Activated naive CD4-positive, alpha-beta T cell treated with anti-CD3 and anti-CD28 coated beads for 36 hours (primary cell): ENCODE measurements at places on chromosomes 11 and 22. TPM values are rescaled to one million over a fixed set of nuclear protein-coding genes. Genes with fewer than 3 reads are reported as not detected.

DNA sequence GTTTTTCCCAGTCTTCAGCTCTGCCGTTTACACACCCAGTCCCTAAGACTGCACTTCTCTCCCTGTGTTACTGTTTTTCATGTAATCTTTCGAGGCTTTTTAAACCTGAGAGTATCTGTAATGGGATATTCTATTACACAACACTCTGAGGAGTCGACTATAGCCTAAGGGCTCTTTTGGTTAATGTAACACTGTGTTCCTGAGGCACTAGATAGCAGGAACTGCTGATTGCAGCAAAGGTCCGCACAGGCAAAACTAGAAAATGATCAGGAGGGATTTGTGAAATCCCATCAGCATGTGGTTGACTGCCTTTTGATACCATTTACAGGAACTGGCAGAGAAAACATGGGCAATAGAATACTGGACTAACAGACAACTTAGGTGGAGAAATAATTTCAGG is 512.3 kb upstream of the RAG2 start:
- no peak overlapping the region for H3K27ac ChIP-seq
- no peak for DNase-seq
- H3K4me1 ChIP-seq: no peaks in the 10 kb centered on the region
- H3K27me3 ChIP-seq: no peaks in the 10 kb centered on the region
- H3K4me3 ChIP-seq: no peak overlapping the region

- H3K4me1 ChIP-seq: peaks cover 13% of the 10 kb centered on the region
- no peaks in the 10 kb centered on the region for H3K27me3 ChIP-seq
Observed at GRCh38 chr22:37571258-37571991, 8.5 kb downstream of the LGALS2 start.

DNA sequence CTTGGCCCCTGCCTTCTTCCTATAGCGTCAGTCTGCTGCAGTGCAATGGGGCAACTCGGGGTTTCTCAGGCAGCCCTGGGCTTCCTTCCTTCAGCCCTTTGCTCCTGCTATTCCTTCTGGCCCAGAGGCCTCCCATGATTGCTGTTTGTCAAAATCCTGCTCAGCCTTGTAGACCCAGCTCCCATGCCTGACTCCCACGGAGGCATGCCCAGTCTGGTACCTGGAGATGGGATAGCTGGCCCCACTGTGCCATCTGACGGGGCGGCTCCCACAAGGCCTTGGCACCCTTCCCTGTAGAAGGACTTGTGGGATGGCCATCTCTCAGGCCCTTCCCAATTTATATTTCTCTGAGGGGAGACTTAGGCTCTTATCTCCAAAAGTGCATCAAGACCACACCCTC is 590 bp upstream of the CD6 start:
- H3K4me3 ChIP-seq: peak overlapping the region; percentile 89
- DNase-seq: no peak
- H3K36me3 ChIP-seq: peaks cover 42% of the 10 kb centered on the region
- H3K27me3 ChIP-seq: no peaks in the 10 kb centered on the region
- H3K4me1 ChIP-seq: peaks cover 15% of the 10 kb centered on the region

DNA sequence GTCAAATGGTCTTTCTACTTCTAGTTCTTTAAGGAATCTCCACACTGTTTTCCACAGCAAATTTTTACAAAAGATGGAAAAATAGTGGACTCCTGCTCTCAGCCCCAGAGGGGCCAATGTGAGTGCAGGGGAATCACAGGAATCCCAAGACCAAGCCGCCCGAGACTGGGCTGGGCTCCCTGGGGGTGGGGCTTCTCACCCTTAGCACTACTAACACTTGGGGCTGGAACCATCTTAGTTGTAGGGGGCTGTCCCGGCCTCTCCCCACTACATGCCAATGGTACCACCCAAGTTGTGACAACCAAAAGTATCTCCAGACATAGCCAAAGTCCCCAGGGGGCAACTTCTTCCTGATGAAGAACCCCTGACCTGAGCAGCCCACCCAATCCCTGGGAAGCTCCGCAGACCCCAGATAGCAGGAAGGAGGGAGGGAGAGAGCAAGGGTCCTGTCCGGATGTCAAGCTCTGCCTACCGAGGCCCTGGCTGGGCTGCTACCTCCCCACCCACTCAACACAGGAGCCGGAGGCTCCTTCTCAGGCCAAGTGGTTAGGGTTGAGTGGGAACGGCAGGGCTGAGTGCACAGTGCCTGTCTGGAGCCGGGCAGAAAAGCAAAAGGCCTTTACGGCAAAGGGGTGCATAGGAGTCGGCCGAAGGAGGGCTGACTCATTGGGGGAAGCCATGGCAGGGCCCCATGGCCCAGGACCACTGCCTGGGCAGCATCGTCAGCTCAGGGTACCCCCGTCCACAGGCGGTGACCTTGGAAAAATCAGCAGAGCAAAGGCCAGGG is 122.5 kb upstream of the FGF3 start:
- H3K4me3 ChIP-seq: no peak overlapping the region
- H3K27me3 ChIP-seq: peaks cover 10% of the 10 kb centered on the region
- no peak for DNase-seq
- H3K27ac ChIP-seq: no peak overlapping the region
- no peaks in the 10 kb centered on the region for H3K4me1 ChIP-seq

- no peaks in the 10 kb centered on the region for H3K36me3 ChIP-seq
- H3K4me3 ChIP-seq: no peak overlapping the region
- H3K27me3 ChIP-seq: peaks cover 20% of the 10 kb centered on the region
- no peak for DNase-seq
- H3K4me1 ChIP-seq: no peaks in the 10 kb centered on the region
- no peak overlapping the region for H3K27ac ChIP-seq
Observed at GRCh38 chr11:5117588-5117987, 20.6 kb downstream of the OR52A5 start.

- peak overlapping the region; percentile 100 for H3K27ac ChIP-seq
- peak overlapping the region; percentile 70 for H3K4me3 ChIP-seq
- H3K27me3 ChIP-seq: no peaks in the 10 kb centered on the region
- peak; percentile 87 for DNase-seq
- H3K4me1 ChIP-seq: peaks cover 93% of the 10 kb centered on the region
- peaks cover 39% of the 10 kb centered on the region for H3K36me3 ChIP-seq
Observed at GRCh38 chr22:20550851-20551744, 43.7 kb downstream of the MED15 start.

GRCh38 chr22:49460091-49460490 is 367.6 kb downstream of the BRD1 start:
- DNase-seq: no peak
- no peaks in the 10 kb centered on the region for H3K4me1 ChIP-seq
- no peak overlapping the region for H3K4me3 ChIP-seq
- H3K27ac ChIP-seq: no peak overlapping the region
- H3K27me3 ChIP-seq: peaks cover 3% of the 10 kb centered on the region

GRCh38 chr11:46916286-46917108 is 1.9 kb downstream of the LRP4 start:
- H3K4me3 ChIP-seq: peak overlapping the region; percentile 66
- no peak overlapping the region for H3K27ac ChIP-seq
- peaks cover 62% of the 10 kb centered on the region for H3K27me3 ChIP-seq
- peak; percentile 27 for DNase-seq

DNA sequence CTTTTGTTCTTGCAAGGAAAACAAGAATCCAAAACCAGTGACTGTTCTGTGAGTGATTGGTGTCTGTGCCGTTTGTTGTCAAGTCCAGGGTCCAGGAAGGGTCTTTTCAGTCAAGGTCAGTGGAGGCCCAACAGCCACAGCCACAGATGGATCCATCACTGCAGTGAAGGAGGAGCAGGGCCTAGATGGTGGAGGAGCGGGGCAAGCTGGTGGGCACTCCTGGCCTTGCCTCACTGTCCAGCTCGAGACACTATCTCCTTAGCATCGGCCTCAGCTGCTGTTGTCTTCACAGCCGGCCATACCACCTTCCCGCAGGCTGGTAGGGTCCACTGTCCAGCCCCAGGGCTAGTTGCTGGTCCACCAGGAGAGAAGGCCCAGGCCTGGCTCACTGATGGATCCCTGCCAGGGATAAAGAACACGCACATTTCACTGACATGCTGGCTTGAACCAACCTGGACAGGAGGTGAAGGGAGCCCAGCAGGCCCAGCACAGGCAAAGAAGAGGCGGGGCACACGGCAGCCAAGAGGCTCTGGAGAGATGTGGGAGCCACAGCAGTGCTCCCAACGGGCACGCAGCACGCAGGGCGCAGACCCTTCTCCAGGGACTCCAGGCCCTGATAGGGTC is 15.2 kb downstream of the POLR3H start:
- no peaks in the 10 kb centered on the region for H3K27me3 ChIP-seq
- H3K27ac ChIP-seq: no peak overlapping the region
- H3K36me3 ChIP-seq: peaks cover 26% of the 10 kb centered on the region
- H3K4me3 ChIP-seq: no peak overlapping the region
- DNase-seq: no peak

DNA sequence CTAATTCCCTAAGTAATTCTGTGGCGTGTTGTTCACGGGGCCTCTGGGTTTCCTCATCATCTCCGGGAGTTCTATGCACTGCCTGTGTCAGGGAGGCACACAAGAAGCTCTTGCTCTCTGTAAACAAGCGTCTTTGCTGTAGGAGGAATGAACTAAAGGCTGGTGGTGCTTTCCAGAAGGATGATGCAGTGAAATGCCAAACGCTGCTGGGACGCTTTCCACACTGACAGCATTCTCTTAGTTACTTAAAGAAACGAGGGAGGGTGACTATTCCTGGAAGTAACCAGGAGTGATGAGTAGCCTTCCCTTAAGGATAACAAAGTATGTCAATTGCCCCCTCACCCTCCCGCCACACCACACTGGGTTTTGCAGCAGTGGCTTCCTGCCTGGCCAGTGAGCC is 38.5 kb upstream of the NUP50 start:
- no peaks in the 10 kb centered on the region for H3K36me3 ChIP-seq
- DNase-seq: no peak
- peaks cover 1% of the 10 kb centered on the region for H3K27me3 ChIP-seq
- no peak overlapping the region for H3K27ac ChIP-seq
- H3K4me1 ChIP-seq: peaks cover 11% of the 10 kb centered on the region
- no peak overlapping the region for H3K4me3 ChIP-seq

DNA sequence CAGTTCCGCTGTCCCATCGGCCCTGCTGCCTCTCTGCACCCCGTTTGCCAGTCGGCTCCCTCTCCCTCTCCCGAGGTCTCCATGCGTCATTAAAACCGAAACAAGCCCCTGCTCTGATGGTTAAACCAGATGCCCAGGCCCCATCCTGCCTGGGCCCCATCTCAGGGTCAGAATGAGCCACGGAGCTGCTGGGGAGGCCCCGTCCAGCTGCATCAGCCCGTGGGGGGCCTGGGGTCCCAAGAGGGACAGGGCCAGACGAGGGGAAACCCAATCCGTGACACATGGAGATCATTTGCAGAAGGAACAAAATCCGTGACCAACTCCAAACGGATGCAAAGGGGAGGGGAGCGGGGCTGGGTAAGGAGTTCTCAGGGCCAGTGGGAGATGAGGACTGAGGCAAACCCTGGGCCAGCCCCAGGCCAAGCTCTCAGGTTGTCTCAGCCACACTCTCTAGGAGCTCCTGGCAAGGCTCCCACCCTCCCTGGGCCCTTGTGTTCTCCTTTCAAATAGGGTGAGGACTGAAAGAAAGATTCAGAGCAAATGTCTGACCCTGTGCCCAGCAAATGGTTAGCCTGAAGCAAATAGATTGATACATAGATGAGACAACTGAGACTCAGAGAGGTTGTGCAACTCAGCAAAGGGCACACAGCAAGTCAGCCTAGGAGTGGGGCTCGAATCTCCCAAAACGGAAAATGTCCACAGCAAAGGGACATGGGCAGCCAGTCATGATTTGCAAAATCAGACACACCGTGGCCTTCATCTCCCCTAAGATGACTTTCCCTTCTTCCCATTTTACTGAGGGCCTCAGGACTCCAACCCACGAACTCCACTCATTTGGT is 162.1 kb downstream of the MN1 start:
- H3K27me3 ChIP-seq: peaks cover 9% of the 10 kb centered on the region
- DNase-seq: no peak
- H3K4me1 ChIP-seq: no peaks in the 10 kb centered on the region
- H3K36me3 ChIP-seq: no peaks in the 10 kb centered on the region
- H3K4me3 ChIP-seq: no peak overlapping the region
- no peak overlapping the region for H3K27ac ChIP-seq

- no peak overlapping the region for H3K27ac ChIP-seq
- DNase-seq: no peak
- no peaks in the 10 kb centered on the region for H3K36me3 ChIP-seq
- peaks cover 15% of the 10 kb centered on the region for H3K4me1 ChIP-seq
- H3K27me3 ChIP-seq: peaks cover 61% of the 10 kb centered on the region
- H3K4me3 ChIP-seq: no peak overlapping the region
Observed at GRCh38 chr11:125167292-125167953, 2.9 kb downstream of the PKNOX2 start.

GRCh38 chr22:37782340-37783168 is 25.2 kb upstream of the GCAT start:
- H3K36me3 ChIP-seq: no peaks in the 10 kb centered on the region
- H3K4me3 ChIP-seq: no peak overlapping the region
- H3K4me1 ChIP-seq: no peaks in the 10 kb centered on the region
- no peak for DNase-seq

- DNase-seq: no peak
- H3K4me3 ChIP-seq: peak overlapping the region; percentile 93
- peaks cover 9% of the 10 kb centered on the region for H3K36me3 ChIP-seq
- H3K27ac ChIP-seq: no peak overlapping the region
Observed at GRCh38 chr11:119335655-119336543, 1.6 kb downstream of the RNF26 start.

DNA sequence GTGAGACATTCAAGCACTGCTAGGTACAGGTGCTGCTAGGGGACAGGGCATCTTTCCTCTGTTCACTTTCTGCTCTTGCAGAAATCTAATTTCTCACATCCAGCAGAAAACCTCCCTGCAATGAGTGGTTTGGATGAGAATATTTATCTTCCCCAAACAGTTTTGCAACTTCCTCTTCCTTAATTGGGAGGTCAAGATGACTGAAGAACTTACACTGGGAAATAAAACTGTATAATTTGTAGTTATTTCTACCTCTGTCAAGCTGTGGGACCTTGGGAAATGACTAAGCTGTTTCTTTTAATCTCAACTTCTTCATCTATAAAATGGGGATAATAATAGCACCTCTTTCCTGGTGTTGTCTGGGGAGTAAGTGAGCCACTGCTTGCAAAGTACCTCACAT is 69.8 kb downstream of the PRR5L start:
- H3K4me3 ChIP-seq: no peak overlapping the region
- no peak for DNase-seq
- H3K27ac ChIP-seq: no peak overlapping the region
- H3K4me1 ChIP-seq: peaks cover 7% of the 10 kb centered on the region

DNA sequence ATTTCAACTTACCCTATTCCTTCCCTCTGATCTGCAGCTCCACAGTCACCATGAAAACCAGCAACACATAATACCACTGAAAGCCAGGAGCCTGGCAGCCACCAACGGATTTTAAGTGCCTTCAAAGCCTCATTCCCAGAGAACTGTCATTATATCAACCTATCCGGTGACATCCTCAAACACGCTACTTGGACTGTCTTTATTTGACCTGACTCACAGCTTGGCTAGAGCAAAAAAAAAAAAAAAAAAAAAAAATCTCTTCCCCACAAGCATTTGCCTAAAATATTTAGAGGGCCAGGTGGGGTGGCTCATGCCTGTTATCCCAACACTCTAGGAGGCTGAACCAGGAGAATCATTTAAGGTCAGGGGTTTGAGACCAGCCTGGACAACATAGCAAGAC is 32.4 kb upstream of the ARHGAP32 start:
- no peaks in the 10 kb centered on the region for H3K4me1 ChIP-seq
- no peak overlapping the region for H3K4me3 ChIP-seq
- H3K36me3 ChIP-seq: peaks cover 15% of the 10 kb centered on the region

Gene OR5A1
- not detected for total RNA-seq

Gene GGT5
- total RNA-seq: not detected

Gene OR10A3
- total RNA-seq: not detected

Gene KCTD14
- 0.27 TPM for total RNA-seq

Gene FREY1
- total RNA-seq: 0.32 TPM

Gene PRR33
- 0.07 TPM for total RNA-seq

Gene PHOX2A
- total RNA-seq: not detected

Gene TEX54
- total RNA-seq: not detected

Gene SLC22A9
- total RNA-seq: not detected

Gene MS4A6A
- not detected for total RNA-seq

Gene C11orf87
- not detected for total RNA-seq

Gene TMEM86A
- total RNA-seq: 0.15 TPM
